Stimulated activated naive CD4-positive, alpha-beta T cell treated with Interleukin-2 at 50 U/mL for 16 hours (primary cell): ENCODE measurements at places on chromosomes 11 and 22.

DNA sequence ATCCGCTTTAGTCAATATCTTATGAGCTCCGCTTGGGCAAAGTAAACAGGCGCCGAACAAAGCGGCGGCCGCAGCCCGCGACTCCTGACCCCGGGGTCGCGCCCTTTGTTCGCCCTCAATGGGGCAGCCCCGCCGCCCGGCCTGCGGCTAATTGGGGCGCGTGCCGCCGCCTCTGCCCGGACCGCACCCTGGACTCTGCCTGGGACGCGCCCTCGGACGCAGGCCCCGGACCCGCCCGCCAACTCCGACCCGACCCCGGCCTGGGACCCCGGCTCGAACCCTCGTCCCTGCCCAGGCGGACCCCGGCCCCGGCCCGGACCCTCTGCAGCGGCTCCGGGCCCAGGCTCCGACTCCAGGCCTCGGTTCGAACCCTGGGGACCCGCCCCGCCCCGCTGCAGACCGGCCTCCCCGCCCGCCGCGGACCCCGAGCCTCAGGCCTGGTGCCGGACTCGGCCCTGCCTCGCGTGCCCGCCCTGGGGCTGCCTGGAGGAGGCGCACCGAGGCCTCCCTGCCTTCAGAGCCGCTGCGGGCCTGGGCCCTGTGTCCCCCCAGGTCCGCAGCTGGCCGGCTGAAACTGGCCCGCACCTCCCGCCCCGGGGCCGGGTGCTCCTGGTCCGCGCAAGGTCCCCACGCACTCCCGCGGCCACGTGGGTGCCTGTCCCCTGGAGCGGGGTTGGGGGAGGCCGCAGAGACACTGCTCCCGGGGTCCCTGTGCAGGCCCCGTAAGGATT lies 84.7 kb upstream of the WNT7B start:
- no peak for DNase-seq

DNA sequence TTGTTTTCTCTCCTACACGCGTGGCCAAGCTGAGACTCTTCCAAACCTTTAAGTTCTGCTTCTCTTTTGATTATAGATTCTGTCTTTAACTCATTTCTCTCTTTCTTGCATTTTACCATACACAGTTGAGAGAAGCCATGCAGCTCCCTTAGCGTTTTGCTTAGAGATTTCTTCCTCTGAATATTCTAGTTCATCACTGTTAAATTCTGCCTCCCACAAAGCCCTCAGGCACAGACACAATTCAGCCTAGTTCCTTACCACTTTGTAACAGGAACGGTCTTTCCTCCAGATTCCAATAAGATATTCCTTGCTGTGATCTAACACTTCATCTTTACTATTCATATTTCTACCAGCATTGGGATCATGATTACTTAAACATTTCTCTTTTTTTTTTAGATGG lies 24.7 kb upstream of the CD81 start:
- no peak for DNase-seq

GRCh38 chr22:43036282-43036829 lies 21.4 kb upstream of the PACSIN2 start:
- DNase-seq: no peak

DNA sequence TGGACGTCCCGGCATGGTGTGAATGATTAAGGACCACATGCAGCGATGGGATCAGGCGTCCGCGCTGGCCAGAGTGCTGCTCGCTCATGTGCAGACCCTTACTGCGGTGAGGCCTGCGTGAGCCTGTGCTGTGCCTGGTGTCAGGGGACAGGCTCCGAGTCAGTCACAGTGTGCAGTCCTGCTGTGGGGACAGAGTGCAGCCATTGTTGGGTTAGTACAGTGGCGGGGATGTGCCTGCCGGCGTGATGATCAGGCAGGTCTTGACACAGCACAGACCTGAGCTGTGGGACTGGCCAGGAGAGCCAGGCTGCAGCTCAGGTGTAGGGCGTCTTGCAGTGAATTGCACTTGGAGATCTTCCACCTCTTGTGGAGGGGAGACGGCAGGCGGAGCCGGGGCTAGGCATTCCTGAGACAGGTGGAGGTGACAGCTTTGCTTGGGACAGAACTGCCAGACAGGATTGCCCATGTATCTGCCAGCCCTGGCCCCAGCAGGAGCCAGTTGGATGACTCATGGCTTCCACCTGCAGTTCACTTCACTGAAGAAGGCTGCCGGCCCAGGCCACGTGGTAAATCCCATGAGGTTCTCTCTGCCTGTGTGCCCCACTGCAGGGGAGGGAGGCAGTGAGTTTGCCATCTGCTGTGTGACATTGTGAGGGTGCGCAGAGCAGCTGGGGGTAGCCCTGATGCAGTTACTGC lies 17.3 kb downstream of the TRMU start:
- no peak for DNase-seq

- no peak for DNase-seq
These were observed 8.8 kb downstream of the BCL9L start for GRCh38 chr11:118916842-118917388.

DNA sequence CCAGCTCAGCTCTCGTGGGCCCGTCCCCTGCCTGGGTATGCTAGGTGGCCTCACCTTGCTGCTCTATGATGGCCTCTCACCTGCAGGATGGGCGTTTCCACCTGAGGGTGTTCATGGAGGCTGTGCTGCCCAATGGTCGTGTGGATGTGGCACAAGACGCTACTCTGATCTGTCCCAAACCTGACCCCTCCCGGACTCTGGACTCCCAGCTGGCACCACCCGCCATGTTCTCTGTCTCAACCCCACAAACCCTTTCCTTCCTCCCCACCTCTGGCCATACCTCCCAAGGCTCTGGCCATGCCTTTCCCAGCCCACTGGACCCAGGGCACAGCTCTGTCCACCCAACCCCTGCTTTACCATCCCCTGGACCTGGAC lies 2.1 kb downstream of the ZP1 start:
- no peak for DNase-seq

GRCh38 chr11:10305262-10305963 lies 540 bp downstream of the ADM start:
- peak; percentile 13 for DNase-seq

DNA sequence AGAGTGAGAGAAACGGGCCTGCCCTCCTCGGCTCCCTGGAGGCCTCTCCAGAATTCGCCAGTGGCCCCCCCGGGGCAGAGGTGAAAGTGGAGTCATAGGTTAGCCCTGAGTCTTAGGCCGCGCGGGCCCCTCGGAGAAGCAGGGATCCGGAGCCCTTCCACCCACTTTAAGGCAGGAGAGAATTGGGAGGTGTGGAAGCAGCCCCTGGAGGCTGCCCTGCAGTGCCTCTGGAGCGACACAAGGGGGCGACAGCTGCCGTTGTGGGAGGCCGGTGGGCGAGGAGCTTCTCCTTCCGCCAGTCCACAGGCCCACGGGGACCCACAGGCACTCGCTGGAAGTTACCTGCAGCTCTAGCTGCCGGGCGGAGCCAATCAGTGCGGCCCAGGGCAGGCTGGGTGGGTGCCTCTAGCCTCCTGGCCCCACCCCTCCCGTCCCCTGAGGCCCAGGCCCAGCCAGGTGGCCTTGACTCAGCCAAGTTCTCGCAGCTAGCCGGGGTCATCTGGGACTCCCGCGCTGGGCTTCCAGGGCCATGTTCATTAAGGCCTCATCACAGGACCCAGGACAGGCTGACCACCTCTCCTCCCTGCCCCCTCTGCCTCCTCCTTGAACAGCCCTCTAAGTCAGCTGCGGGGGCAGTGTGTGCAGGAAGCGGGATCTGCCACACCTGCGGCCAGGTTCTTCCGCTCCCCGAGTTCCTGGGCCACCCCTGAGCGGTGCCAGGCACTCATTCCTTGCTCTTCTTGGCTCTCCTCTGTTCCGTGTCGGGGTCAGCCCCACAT lies 5.0 kb downstream of the DGKZ start:
- DNase-seq: peak; percentile 75

GRCh38 chr22:29795663-29796062 lies 28.5 kb downstream of the UQCR10 start:
- no peak for DNase-seq

- peak; percentile 71 for DNase-seq
These were observed at the start of gene PRDM11 for GRCh38 chr11:45146072-45147016. PRDM11 (plus strand) TSS chr11:45146639; CDS start chr11:45181767, 35,128 bp downstream.

DNA sequence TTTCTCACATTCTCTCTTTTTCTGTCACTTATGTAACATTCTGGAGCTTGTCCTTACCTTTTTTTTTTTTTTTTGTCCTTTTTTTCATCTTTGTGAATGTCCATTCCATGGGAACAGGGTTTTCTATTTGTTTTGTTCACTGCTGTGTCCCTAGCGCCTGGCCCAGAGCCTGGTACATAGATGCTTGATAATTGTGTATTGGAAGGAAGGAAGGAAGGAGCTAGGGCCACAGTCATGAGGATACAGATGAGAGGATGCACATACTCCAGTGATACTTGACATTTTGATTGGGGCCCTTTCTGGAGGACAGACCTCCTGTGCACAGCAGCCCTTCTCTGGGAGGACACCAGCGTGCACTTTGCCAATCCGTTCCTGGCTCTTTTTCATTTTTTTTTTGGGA lies 68.9 kb downstream of the KIAA1671 start:
- no peak for DNase-seq

DNA sequence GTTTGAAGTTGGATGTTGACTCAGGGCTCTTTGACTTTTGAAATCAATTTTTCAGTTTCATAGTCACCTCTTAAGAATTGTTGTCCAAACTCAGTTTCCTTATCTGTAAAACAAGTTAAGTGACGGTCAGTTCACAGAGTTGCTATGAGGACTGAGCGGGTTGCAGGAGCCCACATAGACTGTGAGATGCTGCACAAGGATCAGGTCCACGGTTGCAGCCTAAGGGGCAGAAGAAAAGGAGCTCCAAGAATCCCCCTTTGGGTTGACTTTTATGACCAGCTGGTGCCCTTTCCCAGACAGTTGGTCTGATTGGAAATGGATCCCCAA lies 55.5 kb upstream of the TIMP3 start:
- no peak for DNase-seq

DNA sequence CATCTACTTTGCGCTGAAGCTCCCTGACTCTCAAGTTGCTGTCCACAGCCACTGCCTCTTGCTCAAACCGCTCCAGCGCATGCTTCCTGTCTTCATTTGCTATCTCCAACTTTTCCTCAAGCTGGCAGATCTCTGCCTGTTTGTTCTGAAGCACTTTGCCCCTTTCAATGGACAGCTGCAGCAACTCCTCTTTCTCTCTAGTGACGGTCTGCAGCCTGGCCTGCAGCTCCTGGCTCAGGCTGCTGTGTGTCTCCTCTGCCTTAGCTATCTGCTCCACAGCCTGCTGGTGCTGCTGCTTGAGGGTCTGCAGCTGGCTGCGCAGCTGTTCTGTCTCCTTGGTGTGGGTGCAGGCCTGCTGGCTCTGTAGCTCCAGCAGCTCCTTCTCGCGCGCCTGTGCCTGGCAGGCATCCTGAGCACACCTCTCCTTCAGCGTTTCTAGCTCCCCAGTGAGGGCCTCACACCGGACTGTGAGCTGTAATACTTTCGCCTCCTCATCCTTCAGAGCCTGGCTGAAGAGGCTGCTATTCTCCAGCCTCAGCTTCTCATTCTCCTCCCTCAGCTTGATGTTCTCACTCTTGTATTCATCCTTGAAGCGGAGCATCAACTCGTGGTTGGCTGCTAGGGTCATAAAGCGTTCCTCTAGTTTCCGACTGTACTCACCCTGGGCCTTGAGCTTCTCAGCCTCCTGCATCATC lies 723 bp downstream of the CCDC89 start:
- DNase-seq: no peak

DNA sequence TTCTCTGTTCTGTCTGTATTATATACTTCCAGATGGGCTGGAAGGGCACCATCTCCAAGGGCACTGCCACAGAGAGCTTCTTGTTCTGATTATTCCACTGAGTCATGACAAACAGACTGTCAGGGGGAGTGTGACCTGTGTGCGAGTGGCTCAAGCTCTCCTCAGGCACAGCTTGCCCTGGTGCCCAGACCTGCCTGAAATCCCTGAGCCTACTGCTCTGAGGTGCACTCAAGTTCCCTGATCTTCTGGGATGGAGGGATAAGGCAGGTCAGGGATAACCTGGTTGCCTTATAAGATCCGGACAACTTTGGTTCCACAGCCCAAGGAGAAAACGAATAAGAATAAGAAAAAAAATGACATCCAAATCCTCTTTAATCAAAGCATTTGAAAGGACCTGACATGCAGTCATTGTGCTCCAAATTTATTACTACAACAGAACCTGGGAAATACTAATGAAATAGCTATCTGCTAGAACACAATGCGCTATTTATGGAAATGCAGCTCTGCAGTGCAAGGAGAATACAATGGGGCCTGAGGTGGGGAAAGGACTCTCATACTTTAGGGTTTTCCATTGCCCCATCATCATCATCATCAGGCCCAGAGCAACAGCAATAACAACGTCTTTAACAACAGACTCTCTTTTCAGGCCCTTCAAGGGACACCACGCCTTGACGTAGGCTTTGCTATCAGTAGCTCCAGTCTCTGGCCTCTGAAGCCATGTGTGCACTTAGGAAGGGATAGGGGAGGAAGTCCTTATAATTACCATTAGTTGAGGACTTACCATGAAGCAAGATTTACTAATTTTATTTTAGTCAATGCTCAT lies 217.1 kb upstream of the KIRREL3 start:
- no peak for DNase-seq

- no peak for DNase-seq
These were observed 1.6 kb downstream of the SPTBN2 start for GRCh38 chr11:66727282-66728037.

DNA sequence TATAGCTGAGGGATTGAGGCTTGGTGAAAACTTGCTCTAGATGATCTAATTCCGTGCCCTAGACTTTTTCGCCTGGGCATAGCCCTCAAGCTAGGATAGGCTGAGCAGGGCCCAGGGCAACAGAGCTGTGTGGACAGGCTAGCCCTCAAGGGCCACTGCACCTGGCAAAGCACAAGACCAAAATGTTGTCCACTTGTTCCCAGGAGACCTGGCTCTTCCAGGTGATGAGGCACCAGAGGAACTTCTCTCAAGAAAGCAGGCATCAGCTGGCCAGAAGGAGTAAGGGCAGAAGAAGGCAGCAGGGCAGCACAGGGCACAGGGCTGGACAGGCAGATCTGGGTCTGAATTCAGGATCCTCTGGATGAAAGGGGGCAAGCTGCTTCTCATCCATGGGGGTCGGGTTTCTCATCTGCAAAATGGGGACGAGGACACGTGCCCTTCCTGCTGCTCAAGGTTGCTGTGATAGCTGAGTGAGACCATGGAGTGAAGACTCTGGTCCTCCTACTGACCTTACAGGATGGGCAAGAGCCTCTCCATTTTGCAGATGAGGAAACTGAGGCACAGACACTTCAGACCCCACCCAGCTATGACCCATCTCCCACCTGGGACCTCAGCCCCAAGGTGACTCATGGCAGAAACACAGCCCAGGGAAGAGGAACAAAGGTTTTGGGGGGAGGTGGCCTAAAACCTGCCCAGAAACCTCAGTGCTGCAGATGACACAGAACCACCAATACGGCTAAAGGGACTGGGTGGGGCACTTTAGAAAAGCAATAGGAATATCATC lies 42.2 kb upstream of the PRDM11 start:
- DNase-seq: no peak

DNA sequence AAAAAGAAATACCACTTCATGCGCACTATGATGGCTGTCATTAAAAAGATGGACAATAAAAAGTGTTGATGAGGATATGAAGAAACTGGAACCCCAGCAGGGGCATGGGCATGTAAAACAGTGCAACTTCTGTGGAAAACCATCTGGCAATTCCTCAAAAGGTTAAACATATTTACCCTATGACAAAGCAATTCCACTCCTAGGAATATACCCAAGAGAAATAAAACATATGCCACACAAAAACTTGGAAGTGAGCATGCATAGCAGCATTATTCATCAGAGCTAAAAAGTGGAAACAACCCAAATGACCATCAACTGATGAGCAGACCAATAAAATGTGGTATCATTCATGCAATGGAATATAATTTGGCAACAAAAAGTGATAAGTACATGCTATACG lies 50.1 kb downstream of the LRRC32 start:
- no peak for DNase-seq
